Mesothelial cell of epicardium (in vitro differentiated cells): ENCODE measurements at places on chromosomes 6 and 20. TPM values are rescaled to one million over a fixed set of nuclear protein-coding genes. Genes with fewer than 3 reads are reported as not detected.

CCN5 gene
- total RNA-seq = not detected in 3 replicates

SDCBP2 gene
- total RNA-seq = 1.8 to 3.4 TPM (median 2.9 TPM) in 3 replicates

DNA sequence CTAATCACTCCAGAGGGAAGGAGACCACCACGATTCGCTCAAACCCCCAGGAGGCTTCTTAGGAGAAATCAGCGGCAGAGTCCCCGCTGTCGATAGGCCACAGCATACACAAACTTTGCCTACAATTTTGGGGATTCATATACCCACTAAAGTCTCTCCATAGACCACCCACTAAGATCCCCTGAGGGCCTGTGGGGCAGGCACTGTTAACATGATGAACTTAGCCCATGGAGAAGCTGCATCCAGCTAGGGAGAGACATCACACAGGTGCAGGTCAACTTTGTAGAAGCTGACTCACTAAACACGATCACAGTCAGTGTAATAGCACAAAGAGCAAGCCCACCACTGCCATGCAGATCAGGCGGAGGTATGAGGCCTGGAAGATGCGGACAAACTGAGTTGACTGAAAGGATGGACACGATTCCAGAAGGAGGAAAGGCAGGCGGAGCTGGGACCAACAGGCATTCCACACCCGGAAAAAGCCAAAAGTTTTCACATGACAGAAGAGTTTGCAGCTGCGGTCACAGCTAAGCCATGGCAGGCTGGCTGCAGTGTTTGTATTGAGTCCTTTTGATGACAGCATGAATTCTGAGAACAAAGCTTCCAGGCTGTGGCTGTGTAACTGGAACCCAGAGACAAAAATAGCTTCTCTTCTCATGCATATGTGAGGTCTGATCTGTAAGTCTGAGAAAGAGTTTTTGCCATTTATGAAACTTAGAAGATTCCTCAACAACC, 75.7 kb upstream of the QKI start:
- H3K4me1 ChIP-seq = peaks cover 2% of the 10 kb centered on the region
- H3K27me3 ChIP-seq = no peaks in the 10 kb centered on the region

SMPDL3A gene
- total RNA-seq = 55.2 to 58.9 TPM (median 57.3 TPM) in 3 replicates

SLC26A8 gene
- total RNA-seq = 0.27 to 0.38 TPM (median 0.29 TPM) in 3 replicates

- H3K36me3 ChIP-seq = no peaks in the 10 kb centered on the region
- no peak overlapping the region for H3K4me3 ChIP-seq
- peaks cover 89% of the 10 kb centered on the region for H3K27me3 ChIP-seq
- H3K27ac ChIP-seq = no peak overlapping the region
Measured at GRCh38 chr6:41226752-41227151, 1.4 kb upstream of the TREML4 start.

EXOC2 gene
- total RNA-seq = 20.3 to 22.9 TPM (median 22.1 TPM) in 3 replicates

GRCh38 chr20:36062799-36063198, 91.7 kb upstream of the EPB41L1 start:
- DNase-seq = no peak
- H3K4me1 ChIP-seq = no peaks in the 10 kb centered on the region
- no peak overlapping the region for H3K4me3 ChIP-seq
- H3K27me3 ChIP-seq = no peaks in the 10 kb centered on the region

GRCh38 chr20:32056708-32057483, 4.9 kb downstream of the HCK start:
- peaks cover 90% of the 10 kb centered on the region for H3K27me3 ChIP-seq
- no peak overlapping the region for H3K4me3 ChIP-seq

TBXT gene
- total RNA-seq = not detected in 3 replicates

DNA sequence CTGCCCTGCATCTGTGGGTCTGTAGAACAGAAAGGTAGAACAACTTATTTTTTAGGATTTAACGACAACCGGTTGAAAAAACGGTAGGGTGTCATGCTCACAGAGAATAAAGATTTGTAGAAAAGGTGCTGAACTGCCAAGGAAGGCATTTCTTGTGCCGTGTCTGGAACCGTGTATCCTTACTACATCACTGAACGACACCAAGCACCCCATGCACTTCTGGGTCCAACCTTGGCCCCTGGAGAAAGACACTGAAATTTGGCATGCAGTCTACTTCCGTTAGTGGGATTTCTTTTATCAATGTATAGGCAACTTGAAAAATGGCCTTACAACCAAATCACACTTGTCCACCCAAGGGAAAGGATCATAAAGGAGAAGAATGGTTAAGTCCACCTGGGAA, 145.5 kb downstream of the ZMYND8 start:
- no peak for DNase-seq
- H3K27me3 ChIP-seq = no peaks in the 10 kb centered on the region
- no peaks in the 10 kb centered on the region for H3K4me1 ChIP-seq
- no peak overlapping the region for H3K4me3 ChIP-seq

GRCh38 chr6:22631091-22631490, 61.7 kb downstream of the HDGFL1 start:
- H3K27me3 ChIP-seq = no peaks in the 10 kb centered on the region
- peaks cover 47% of the 10 kb centered on the region for H3K4me1 ChIP-seq
- peak overlapping the region; percentile 88 for H3K27ac ChIP-seq

DNA sequence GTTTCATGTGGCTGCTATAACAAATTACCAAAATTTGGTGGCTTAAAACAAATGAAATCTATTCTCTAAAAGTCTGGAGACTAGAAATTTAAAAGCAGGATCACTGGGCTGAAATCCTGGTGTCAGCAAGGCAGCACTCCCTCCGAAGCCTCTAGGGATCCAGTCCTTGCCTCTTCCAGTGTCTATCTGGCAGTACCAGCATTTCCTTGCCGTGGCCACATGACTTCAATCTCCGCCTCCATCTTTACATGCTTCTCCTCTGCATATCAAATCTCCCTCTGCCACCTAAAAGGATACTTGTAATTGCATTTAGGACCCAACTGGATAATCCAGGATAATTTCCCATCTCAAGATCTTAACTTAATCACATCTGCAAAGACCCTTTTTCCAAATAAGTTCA, 30.2 kb downstream of the ARHGAP18 start:
- no peaks in the 10 kb centered on the region for H3K36me3 ChIP-seq
- H3K27ac ChIP-seq = no peak overlapping the region
- H3K27me3 ChIP-seq = no peaks in the 10 kb centered on the region
- peaks cover 16% of the 10 kb centered on the region for H3K4me1 ChIP-seq
- no peak for DNase-seq

GRCh38 chr20:21102603-21103311, 3.4 kb downstream of the LINC00237 start:
- H3K36me3 ChIP-seq = no peaks in the 10 kb centered on the region
- peaks cover 100% of the 10 kb centered on the region for H3K27me3 ChIP-seq
- DNase-seq = peak; percentile 46
- no peak overlapping the region for H3K27ac ChIP-seq
- H3K4me1 ChIP-seq = peaks cover 17% of the 10 kb centered on the region
- H3K4me3 ChIP-seq = peak overlapping the region; percentile 47

DNA sequence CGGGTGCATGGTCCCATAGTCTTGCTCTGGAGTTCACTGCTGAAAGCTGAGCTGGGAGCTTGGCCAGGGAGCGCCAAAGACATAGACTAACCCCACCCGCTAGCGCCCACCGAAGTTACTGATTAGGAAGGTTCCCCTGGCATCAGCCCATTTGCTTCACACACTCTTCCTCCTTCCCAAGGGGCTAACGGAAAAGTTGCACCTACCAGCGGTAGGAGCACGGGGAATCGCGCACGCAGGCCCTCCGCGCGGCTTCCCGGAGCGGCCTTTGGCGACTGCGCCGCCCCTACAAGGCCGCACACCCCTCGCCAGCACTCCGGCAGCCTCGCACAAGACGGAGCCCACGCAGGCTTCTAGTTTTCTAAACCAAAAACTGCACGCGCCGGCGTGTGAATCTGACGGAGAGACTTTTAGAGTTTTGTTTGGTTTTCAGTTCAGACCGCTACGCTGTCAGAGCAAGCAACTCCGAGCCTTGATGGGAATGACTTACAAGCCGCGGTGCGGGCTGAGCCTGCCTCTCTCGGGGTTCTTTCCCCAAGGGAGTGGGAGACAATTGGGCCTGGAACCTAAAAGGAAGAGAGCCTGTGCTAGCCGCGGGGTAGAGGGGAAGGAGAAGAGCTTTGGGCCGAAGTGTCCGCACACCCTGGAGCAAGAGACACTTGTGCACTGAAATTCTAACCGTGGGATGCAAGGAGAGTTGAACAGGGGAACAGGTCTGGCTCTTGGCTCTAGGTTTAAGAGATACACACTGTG, 891 bp upstream of the POU3F2 start:
- peak; percentile 58 for DNase-seq
- no peaks in the 10 kb centered on the region for H3K36me3 ChIP-seq
- peak overlapping the region; percentile 68 for H3K4me3 ChIP-seq
